ENCODE measurements at places on chromosomes 5 and 9. TPM values are rescaled to one million over a fixed set of nuclear protein-coding genes. Genes with fewer than 3 reads are reported as not detected.

The C5orf52 gene
- not detected for total RNA-seq

The DCAF10 gene
- 8.6 TPM for total RNA-seq

The DMRT1 gene
- total RNA-seq, result not detected

The NR5A1 gene
- not detected for total RNA-seq

The SLC6A19 gene
- total RNA-seq, result not detected
